ENCODE measurements at places on chromosomes 6 and 20.

- no peak for DNase-seq
These were observed 58.1 kb downstream of the RPRD1B start for GRCh38 chr20:38091441-38092216.

- DNase-seq, result no peak
These were observed 62.3 kb downstream of the TRMT11 start for GRCh38 chr6:126048635-126049034.

DNA sequence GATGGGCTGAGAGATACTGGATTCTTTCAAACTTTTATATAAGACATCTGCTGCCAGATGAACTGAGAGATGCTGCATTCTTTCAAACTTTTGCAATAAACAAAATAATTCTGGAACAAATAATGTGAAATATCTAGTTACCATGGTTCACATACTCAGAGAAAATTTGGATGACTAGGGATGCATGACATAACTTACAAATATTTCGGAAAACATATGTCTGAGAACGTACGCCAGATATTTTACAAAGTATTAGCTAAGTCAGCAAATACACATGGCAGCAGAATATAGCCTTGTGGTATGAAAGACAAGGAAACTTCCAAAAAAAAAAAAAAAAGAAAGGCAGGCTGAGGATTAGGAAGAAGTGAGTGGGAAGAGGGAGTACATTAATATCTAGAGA, 113.3 kb upstream of the TRAF3IP2 start:
- DNase-seq, result no peak

- no peak for DNase-seq
These were observed 135.3 kb upstream of the DEFB112 start for GRCh38 chr6:50185006-50185405.

DNA sequence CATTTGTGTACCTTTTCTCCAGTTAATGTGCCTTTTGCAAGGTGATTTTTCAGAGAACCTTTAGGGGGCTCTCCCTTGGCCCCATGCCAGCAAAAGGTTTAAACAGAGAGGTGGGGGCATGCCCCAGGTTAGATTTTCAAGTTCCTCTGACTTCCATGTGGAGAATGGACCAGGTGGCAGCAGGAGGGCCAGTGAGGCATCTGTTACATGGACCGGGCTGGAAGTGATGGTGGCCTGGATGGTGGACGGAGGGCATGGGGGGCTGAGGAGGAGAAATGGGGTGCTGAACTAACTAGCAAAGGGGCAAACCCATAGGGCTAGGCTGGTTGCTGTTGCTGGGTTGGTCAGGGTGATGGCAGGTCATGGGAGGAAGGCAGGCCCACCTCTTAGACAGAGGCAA, 20.7 kb upstream of the BPI start:
- DNase-seq, result no peak

All from NCI-H2171 treated with DMSO at 0.1 percent for 48 hours (cell line).